ENCODE measurements at places on chromosomes 5 and 9.

GRCh38 chr5:65142511-65143011, 339.2 kb downstream of the ADAMTS6 start:
- no peak for DNase-seq

GRCh38 chr9:126671381-126671831, 57.7 kb downstream of the LMX1B start:
- DNase-seq, result no peak

DNA sequence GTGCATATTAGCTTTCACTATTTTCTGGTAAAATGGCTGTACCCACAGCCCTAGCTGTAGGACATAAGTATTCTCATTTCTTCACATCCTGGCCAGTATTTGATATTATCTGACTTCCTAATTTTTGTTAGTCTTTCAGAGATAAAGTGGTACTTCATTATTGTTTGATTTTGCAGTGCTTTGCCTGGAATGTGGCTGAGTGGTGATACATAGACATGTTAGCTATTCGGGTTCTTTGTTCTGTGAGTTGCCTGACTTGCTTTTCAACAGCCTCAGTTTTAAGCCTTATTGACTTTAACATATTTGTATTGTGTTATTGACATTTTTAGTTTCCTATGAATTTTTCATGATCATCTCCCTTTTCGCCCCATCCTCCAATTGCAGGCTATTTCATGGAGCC, 161.1 kb downstream of the GABBR2 start:
- no peak for DNase-seq

DNA sequence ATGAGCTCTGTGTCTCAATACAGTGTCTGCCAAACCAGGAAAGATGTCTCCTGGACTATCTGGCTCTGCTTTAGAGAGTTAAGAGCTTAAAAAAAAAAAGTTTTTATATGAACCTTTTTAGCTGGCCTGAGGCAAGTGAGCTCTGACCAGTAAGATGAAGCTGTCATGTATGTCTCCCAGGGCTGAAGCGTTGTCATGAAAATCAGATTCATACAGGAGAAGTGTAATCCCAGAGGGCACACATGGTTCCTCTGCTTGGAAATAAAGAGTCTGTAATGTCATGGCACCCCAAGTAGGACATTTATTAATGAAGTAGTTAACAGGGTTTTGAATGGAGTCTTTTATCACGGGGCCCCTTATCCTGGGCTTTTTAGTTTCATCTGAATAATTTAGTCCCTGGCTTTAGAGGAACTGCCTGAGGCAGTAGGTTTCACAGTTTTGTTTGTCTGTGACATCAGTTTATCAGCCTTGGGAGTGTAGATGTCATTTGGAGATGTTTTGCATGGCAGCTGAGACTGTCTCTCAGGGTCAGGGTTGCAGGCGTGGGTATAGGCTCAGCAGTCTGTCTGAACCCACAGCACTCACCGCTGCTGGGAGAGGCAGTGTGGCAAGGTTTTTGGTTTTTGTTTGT, 223.3 kb downstream of the DIRAS2 start:
- no peak for DNase-seq

GRCh38 chr9:84756171-84756570, 86.6 kb downstream of the NTRK2 start:
- DNase-seq, result no peak

- no peak for DNase-seq
Measured at GRCh38 chr5:89187883-89188465, 305.0 kb upstream of the MEF2C start.

GRCh38 chr9:98317134-98317857, 61.8 kb upstream of the TBC1D2 start:
- DNase-seq, result no peak

DNA sequence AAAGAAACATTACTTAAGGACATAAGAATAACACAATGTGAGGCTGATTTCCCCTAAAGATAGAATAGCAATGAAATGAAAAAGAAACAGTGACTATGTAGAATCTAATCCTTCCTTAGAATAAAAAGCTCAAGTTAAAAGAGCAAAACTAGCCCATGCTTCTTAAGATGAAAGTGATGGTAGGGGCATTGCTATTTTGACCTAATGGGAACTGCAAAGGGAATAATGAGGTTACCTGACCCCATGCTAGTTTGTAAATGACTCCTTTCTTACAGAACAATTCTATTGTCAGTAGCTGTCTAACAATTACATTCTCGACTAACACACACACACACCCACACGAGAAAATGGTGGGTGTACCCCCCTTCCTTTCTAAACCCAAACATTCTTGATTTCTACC, 575.8 kb downstream of the CSNK1G3 start:
- no peak for DNase-seq

- no peak for DNase-seq
Measured at GRCh38 chr9:87601176-87601575, 103.5 kb downstream of the DAPK1 start.

GRCh38 chr9:28270156-28270555, 696.9 kb upstream of the C9orf72 start:
- no peak for DNase-seq

DNA sequence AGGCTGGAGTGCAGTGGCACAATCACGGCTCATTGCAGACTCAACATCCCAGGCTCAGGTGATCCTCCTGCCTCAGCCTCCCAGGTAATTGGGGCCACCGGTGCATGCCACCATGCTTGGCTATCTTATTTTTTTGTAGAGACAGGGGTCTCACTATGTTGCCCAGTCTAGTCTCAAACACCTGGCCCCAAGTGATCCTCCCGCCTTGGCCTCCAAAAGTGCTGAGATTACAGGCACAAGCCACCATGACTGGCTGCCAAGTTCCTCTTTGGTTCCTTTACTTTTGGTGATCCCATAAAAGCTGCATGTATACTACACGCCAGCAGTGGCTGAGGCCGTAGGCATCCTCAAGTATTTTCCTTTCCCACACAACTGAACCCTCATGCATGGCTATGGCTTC, 11.4 kb downstream of the ARL15 start:
- DNase-seq, result no peak

- no peak for DNase-seq
Measured at GRCh38 chr5:111383288-111383970, 128.9 kb downstream of the STARD4 start.

DNA sequence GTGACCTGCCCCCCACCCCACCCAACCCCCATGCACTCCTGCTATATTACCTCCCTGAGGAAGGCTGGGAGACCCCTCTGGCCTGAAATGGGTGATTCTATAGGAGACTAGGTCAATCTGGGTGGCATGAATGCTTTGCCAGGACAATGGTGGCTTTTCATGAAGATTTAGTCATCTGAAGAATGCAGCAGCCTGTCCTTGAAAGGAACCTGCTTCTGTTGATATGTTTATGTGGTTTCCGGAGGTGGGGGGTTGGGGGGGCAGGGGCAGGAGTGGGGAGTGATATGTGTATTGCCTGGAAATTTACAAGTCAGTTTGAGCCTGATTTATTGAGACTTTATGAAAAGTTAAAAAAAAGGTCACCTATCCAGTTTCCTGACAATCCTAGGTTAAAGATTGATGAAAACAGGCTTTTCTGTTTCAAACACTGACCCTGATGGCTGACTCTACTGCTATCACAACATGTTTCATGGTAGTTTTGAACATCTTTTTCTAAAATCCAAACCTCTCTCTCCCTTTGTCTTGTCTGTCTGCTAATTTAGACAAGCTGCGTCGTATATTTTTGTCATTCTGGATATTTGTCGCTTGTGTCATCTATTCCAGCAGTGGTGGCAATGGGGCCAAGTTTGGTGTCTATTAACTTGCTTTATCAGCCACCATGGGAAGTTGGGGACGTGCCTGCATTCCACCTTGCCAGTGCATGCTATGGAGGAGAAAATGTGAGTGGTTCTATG, 153.7 kb upstream of the EGFLAM start:
- no peak for DNase-seq

DNA sequence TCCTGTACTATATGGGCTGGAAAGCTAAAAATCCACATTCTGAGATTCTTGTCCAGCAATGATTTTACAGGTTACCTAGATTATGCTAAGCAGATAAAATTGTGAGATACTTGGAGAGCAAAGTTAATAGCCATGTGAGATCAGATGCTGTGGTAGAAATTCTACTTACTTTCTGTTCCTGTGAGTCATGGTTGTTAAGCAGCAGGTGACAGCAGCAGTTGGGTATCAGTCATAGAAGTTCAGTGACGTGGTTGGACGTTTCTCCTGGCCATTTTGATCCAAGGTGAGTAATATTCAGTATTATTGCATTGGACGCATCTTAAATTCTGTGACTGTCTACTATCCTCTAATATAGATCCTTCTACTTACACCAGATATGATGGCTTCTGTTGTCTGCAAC, 524.5 kb downstream of the TMEM38B start:
- DNase-seq, result no peak

DNA sequence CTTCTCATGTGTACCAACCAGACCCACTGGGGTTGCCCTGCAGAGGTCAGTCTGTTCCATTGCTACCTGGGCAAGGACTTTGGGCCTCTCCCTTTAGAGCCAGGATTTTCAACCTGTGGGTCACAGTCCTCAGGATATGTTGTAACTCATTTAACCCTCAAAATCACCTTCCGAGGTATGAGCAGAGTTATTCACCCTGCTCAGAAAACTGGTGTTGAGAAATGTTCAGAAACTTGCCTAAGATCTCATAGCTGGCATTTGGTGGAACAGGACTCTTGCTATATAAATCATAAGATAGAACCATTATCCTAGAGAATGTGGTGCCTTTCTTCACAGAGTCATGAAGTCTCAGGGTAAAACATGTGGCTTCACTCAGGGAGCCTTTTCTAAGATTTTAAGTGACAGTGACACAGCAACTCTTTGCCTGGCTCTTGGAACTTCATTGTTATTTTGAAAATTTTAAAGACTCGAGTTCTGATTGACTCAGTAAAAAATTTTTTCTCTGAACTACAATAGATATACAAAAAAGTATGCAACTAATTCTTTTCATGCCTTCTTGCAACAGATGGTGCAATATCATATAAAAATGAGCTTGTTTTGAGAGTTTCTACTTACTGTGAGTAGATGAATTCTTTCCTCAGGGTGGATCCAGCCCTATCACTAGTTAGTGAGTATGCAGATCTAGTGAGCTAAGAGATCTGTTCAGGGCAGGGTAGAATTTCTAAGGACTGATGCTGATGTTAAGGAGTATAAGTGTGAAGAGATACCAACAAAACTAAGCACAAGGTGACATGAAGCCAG, 29.5 kb downstream of the CAST start:
- no peak for DNase-seq

DNA sequence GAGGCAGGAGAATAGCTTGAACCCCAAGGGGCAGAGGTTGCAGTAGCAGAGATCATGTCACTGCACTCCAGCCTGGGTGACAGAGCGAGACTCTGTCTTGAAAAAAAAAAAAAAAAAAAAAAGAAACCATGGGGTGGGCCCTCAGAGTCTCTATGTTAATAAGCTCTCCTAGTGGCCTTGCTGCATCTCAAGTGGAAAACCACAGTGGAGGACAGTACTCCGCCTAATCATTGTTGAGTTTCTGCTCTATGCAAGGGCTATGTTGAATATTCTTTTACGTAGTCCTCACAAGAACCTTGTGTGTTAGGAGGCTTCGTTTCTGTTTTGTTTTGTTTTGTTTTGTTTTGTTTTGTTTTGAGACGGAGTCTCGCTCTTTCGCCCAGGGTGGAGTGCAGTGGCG, 48.9 kb downstream of the TJP2 start:
- no peak for DNase-seq

- DNase-seq, result no peak
Measured at GRCh38 chr9:127159949-127160610, 37.6 kb upstream of the ANGPTL2 start.

DNA sequence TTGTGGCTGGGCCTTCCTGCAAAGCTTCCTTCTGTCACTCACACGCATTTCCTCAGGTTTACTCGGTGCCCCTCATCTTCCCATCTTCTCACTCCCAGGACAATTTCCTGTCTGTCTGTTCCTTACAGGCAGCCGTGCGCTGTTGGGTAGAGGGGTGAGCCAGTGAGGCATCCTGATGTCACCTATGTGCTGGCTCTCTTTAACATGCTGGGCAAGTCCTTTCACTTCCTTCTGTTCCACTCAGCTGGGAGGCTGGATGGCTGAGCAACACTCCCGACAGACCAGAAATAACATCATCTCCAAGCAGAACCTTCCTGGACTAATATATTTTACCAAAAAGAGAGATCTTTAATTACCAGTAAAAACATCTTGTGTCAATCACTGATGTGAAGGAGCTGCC, 103.0 kb downstream of the HSD17B3 start:
- DNase-seq, result no peak

GRCh38 chr9:35510754-35511428, 21.0 kb downstream of the RUSC2 start:
- no peak for DNase-seq

- no peak for DNase-seq
Measured at GRCh38 chr9:4197548-4197947, 102.3 kb downstream of the GLIS3 start.

GRCh38 chr5:105617436-105618215, 2053.1 kb downstream of the EFNA5 start:
- no peak for DNase-seq
